ENCODE measurements at places on chromosomes 3 and 15.

GRCh38 chr3:122691195-122691594 is 10.6 kb downstream of the PARP14 start:
- no peak for DNase-seq

DNA sequence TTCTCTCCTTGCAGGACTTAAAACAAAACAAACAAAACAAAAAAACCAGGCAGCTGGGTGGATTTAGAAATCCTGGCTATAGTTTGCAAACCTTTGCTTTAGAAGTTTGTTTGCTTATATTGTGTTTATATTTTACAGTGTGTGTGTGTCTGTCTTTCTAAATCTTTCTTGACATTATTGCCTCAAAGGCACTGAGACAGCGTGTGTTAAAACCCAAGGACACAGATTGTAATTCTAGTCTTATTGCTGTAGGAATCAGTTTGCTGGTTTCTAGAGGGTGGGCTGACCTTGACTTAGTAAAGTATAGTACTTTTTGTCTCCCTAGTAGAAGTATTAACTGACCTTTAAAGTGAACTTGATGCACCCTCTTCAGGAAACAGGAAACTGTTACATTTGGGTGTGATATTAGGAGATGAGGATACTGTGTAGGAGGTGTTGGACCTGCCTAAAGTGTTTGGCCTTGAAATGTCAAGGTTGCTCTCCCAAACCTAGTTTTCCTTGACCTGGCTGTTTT is 71.0 kb downstream of the TCF12 start:
- no peak for DNase-seq

- DNase-seq, result no peak
Observed at GRCh38 chr15:75561888-75562287, 17.2 kb downstream of the PTPN9 start.

- no peak for DNase-seq
Observed at GRCh38 chr3:86996261-86996955, 5.5 kb upstream of the VGLL3 start.

- no peak for DNase-seq
Observed at GRCh38 chr15:74213858-74214284, 11.3 kb upstream of the STRA6 start.

- no peak for DNase-seq
Observed at GRCh38 chr3:86743233-86743632, 247.7 kb downstream of the VGLL3 start.

DNA sequence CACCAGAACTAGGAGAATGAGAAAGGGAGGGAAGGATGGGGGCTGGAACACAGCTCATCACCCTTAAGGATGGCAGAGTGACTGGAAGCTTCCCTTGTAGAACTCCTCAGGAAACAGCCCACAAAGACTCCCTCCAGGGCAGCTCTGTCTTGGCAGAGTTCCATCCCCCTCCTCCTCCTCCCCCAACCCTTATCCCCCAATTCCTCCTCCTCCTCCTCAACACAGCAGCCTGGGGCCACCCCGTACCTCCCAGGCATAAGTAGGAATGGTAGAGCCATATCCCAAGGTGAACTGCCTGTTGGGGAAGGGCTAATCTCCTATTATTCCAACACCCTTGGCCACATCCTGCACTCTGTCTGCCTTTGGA is 38.8 kb downstream of the ADCY5 start:
- no peak for DNase-seq

- no peak for DNase-seq
Observed at GRCh38 chr3:146148468-146148931, 12.5 kb downstream of the PLOD2 start.

DNA sequence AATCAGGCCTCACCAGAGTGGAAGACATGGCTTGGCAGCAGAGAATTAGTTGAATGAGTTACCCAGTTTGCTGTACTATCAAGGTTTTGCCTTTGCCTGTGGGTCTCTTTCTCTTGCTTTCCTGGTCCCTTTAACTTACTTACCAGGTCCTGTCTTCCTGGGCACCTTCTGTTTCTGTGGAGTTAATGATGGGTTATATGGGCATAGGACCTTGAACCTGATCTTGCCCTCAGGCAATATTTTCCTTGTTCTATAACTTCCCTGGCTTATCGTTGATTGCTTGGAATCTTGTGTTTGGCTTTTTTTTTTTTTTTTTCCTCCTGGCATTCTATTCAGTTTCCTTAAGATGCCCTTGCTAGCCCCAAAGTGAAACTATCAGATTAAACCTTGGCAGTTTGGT is 106.8 kb downstream of the HHLA2 start:
- DNase-seq, result no peak
